ENCODE measurements at places on chromosomes 3 and 15.

- DNase-seq, result no peak
These were observed 166.5 kb downstream of the USP13 start for GRCh38 chr3:179819379-179819778.

- no peak for DNase-seq
These were observed 26.3 kb downstream of the TLNRD1 start for GRCh38 chr15:81026836-81027599.

DNA sequence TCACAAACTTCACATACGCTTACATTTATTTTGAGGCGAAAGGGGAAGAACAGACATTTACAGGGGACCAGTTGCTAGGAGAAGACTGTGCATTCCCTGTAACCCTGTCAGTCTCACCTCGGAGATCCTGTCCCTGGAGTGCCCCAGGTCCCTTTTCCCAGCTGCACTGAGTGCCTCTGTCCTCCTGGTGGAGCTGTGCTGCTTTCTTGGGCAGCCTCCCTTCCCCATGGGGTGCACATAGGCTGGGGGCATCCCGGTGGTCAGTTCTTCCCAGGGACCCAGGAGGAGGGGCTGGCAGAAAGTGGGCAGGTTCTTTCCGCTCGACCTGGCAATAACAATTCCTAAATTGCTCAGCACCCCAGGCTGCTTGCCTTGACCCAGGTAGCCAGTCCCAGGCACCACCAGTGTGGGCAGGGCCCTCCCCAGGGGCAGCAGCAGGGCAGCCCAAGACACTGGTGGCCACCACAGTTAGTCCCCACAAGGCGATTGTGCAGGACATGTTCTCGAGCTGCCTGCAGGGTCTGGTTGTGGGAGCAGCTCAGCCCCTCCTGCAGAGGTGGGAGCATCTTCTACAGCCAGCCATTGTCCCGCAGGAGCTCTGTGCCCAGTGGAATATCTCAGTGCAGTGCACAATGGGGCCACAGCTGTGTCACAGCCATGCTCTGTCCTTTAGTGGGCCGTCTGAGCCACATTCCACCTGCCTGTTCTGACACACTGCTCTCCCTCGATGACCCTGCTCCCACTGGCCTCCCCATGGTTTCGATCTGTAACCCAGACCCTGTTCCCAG lies 36.3 kb downstream of the APBA2 start:
- no peak for DNase-seq

GRCh38 chr3:116630494-116630893 lies 79.1 kb upstream of the TUSC7 start:
- DNase-seq, result no peak

DNA sequence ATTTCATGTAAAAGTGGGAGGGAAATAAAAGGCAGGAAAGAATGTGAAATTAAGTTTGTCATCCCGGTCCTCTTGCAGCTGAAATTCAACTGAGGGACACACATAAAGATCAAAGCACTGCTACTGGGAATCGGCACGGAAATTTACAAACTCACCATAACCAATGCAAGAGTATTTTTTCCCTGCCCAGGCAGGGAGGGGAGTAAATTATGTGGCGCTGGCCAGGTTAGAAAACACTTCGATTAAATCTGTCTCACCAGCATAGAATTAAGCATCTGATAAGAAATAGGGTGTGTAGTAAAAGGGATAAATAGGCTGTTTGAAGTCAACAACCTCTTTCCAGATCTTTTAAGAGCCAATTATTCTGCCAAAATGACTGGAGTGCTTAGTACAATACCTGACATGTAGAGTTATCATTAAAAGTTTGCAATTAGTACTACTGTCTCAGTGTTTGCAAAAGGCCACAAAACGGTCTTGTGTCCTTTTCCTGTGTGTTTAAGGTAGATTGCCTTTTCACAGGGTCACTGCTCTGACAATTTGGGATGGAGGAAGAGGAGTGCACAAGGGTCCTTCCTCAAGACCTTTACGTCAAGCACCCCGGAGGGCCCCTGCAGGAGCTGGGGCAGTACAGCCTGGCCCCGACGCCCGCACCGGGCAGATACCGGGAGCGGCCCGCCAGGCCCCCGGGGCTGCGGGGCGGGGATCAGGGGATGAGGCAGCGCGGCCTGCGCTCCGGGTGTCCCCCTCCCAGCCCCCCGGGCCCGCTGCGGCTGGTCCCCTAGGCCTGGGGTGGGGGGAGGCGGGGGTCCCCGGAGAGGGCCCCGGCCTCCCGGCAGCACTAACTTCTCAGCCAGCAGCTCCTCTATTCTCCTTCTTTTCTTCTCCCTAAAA lies 651 bp downstream of the UBA3 start:
- no peak for DNase-seq

DNA sequence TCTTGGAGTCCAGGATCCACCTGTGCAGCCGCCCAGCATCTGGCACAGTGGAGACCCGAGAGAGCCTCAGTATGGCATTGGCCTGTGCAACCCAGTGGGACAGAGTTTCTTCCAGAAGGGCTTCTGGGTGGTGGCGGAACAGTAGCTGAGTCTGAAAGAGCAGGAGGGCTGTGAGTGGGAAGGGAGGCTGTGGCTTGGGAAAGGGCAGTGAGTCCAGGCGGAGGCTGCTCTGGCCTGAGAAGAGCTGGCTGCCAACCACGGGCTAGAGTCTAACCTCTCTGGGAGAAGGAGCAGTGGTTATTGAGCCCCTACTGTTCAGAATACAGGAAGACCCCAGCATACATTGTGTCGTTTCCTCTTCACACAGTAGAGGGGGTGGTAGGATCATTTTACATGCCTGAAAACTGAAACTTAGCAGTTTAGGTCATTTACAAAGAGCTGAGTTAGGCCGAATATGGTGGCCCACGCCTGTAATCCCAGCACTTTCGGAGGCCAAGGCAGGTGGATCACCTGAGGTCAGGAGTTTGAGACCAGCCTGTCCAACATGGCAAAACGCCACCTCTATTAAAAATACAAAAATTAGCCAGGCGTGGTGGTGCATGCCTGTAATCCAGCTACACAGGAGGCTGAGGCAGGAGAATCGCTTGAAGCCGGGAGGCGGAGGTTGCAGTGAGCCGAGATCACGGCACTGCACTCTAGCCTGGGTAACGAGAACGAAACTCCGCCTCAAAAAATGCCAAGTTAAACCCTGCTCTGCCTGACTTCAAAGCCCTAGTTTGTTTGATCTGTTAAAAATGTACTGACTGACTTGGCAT lies 3.2 kb downstream of the AEN start:
- DNase-seq, result no peak

- DNase-seq, result no peak
These were observed 262.2 kb downstream of the CHL1 start for GRCh38 chr3:458653-459310.

GRCh38 chr3:58418227-58418626 lies 15.4 kb downstream of the PDHB start:
- no peak for DNase-seq

DNA sequence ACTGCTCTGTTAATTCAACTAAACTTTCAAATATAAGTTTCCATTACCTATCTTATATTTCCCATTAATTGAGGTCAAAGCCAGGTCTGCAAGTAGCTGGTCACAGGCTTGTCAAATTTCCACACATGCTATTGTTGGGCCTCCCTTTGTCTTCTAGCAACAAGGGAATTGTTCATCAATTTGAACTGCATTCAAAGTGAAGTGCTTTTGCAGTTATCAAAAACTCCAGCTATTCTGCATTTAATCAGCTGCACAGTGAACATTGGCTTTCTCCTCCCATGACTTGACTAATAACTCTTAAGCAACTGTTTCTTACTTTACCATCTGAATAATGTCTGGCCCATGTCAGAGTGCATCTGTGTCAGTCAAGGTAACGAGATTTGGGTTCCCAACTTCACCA lies 198.4 kb downstream of the KCNH8 start:
- no peak for DNase-seq

DNA sequence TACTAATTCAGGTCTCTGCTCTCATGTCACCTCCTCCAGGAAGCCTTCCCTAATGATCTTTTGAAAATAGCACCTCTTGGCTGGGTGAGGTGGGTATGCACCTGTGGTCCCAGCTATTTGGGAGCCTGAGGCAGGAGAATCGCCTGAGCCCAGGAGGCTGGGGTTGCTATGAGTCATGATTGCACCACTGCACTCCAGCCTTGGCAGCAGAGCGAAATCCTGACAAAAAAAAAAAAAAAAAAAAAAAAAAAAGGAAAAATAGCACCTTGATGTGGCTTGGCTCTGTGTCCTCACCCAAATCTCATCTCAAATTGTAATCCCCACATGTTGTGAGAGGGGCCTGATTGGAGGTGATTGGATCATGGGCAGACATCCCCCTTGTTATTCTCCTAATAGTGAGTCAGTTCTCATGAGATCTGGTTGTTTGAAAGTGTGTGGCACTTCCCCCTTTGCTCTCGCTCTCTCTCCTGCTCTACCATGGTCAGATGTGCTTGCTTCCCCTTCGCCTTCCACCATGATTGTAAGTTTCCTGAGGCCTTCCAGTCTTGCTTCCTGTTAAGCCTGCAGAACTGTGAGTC lies 11.2 kb upstream of the RNU6-1 start:
- DNase-seq, result no peak

GRCh38 chr3:124361566-124361965 lies 368.7 kb upstream of the UMPS start:
- no peak for DNase-seq

DNA sequence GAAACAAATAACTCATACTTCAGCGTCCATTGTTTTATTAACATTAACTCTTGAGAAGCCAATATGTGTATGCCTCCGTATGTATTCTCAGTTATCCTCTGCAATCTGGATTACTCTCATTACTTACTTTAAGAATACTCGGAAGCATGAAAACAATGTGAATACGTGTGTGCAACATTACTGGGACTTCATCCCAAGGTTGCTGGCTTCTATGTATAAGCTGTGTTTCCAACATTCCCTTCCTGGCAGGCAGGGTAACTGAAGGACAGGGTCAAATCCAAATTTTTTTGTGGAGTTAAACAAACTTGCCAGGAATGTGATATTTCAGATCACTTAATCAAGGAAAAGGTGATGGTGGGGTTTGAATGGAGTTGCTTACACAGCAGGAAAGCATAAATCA lies 34.5 kb upstream of the NR1I2 start:
- DNase-seq, result no peak

- DNase-seq, result no peak
These were observed 50.4 kb downstream of the GHSR start for GRCh38 chr3:172397716-172398405.

- DNase-seq, result peak; percentile 56
These were observed 61.3 kb upstream of the ACKR4 start for GRCh38 chr3:132535575-132536441.

DNA sequence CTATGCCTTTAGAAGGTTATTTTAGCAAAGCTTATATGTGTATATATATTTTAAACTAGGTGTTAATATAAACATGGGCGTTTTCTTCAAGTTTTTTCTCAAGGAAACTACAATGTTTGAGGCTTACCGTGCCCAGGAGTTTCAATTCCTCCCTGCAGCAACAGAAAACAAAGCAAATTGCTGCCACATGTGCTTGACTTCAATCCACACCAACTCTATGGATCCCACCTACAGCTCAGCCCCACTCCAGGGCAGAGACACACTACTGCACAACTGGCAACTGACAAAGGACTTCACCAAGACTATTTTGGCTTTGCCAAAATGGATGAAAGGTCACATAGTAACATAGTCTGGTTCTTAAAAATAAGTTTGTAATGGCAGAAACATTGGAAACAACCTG lies 346.6 kb downstream of the ERC2 start:
- no peak for DNase-seq

DNA sequence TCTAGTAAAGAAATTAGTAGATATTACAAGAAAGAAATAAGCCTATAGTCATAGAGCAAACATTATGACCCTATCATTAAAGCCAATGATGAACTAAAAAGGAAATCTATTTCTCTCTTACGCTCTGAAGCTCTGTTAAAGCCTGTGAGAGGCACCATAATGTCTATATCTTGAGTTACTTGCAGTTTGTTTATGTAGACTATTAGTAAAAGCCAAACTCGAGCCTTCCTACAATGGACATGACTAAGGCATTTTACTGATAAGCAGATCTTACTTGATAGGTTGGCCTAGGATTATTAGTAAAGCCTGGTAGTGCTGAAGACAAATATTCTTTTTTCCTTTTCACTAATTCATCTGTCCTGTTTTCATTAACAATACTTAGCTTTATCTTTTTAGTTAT lies 32.7 kb downstream of the LRRC3B start:
- no peak for DNase-seq

DNA sequence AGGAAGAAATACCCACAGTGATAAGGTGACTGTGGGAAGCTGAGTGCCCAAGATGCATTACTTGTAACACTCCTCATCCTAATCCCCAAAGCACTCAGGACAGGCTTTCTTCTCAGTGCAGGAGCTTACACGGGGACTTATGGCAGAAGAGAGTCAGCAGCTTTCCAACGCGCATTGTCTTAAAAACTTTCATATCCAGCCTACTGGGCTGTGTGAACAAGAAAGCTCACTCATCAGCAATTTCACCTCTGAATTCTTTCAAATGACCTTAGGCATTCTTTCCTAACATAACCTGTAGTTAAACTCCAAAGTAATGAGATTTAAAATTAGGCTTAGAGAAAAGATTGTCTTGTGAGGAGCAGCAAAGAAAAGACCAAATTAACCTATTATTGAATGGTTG lies 132.3 kb downstream of the KCNAB1 start:
- no peak for DNase-seq

GRCh38 chr3:72049300-72049699 lies 264.4 kb upstream of the PROK2 start:
- DNase-seq, result no peak

DNA sequence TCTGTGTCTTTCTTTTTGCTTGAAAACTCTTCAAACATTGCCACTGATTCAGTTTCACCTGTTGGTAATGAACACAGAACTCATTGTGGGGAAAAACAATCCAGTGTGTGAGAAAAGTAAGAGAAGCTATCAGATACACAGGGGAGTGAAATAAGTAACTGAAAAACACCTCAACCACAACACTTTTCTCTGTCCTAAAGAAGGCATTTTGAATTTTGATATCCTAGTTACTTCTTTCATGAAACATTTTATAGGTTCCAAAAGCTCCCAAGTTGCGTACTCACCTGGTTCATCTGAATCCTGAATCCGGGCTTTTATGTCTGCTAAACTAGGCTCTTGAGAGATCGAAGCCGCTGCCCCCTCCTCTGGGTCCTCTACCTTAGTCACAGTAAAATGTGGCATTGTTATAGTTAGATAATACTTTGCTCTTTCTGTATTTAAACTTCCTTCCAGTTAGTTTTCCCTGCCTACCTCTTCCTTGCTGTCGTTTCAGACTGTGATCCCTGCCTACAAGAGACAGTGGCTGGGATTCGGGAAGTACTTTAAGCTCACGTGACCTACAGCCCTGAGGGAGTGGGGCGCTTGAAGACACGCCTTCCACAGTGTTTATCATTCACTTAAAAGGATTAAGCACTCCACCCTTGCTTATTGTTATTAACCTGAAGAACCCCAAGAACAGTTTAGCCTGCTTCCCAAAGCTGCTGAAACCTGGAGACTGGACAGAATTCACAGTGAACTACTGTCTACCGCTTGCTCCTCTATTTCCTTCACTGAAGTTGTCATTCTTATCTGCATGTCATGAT lies 19.1 kb downstream of the SLC12A6 start:
- DNase-seq, result peak; percentile 27

- no peak for DNase-seq
These were observed 70.0 kb upstream of the ALDH1A3 start for GRCh38 chr15:100809587-100809986.

GRCh38 chr3:197183582-197183981 lies 114.8 kb downstream of the DLG1 start:
- no peak for DNase-seq

GRCh38 chr15:52717924-52718323 lies 38.7 kb upstream of the ATOSA start:
- DNase-seq, result no peak

- no peak for DNase-seq
These were observed 192.8 kb upstream of the ST8SIA2 start for GRCh38 chr15:92200891-92201290.

Measured in SHP77 (cell line).